ENCODE measurements at places on chromosomes 1 and 21. TPM values are rescaled to one million over a fixed set of nuclear protein-coding genes. Genes with fewer than 3 reads are reported as not detected.

LHX8 gene
- total RNA-seq, result not detected

AVPR1B gene
- total RNA-seq, result not detected

NFASC gene
- total RNA-seq, result 0.65 TPM

DNA sequence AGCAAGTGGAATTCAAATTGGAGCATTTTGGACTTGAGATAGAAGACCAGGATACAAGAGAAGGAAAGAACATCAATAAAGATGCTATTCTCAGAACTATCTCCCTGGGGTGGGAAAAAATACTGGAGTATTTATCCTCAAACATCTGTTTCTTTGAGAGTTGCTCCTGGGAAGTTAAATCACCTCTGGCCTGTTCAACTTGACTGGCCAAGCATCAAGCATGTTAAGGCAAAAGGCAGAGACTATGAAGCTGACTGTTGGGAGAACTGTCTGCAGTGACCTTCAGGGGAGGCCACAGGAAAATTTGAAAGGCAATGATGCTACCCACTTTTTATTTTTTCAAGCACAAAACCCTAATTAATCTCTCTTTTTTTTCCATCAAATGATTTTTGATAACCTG is 239.0 kb downstream of the NTNG1 start:
- no peak for ATAC-seq
